Memory B cell (primary cell): ENCODE measurements at places on chromosomes 7 and 10.

DNA sequence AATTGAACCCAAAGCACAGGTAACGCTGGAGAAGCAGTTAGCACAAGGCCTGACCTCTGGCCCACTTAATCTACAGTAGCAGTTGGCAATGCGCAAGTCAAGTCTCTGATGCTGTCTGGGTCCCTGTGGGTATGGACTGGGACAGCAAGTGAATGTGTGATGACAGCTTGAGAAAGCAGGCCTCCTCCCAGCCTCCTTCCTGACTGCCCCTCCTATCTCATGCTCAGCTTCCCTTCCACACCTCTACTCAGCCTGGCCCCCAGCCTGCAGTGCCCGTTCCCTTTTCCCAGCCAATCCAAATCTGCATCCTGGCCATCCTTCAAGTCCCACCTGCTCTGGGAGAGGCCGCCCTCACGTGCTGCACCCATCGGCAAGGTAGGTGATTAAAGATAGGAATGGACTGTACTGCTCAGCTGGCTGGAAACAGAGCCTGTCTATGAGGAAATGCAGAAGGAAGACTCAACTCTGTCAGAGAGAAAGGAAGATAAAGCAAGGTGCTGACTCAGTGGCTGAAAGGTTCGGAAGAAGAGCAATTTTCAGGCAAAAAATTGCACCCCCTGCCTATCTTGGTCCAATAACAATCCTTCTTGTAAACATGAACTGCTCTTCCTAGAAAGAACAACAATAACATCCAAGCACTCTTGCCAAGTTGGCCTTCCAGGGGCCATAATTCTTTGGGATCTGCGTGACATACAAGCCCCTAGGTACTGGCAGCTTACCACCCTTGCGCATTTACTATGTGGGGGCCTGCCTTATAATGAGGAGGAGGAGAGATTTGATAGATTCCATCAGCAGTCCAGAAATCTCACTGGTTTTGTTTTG, 16.6 kb upstream of the FGFR2 start:
- DNase-seq = no peak

GRCh38 chr7:118052336-118052735, 131.6 kb upstream of the LSM8 start:
- no peak for DNase-seq

GRCh38 chr7:51303142-51303525, 13.5 kb downstream of the COBL start:
- no peak for DNase-seq

GRCh38 chr10:78375854-78376785, 342.5 kb downstream of the RPS24 start:
- DNase-seq = no peak

- DNase-seq = no peak
Observed at GRCh38 chr10:106708506-106708905, 456.0 kb downstream of the SORCS1 start.

- DNase-seq = no peak
Observed at GRCh38 chr10:23611308-23612029, 172.6 kb downstream of the OTUD1 start.

GRCh38 chr7:128921866-128922440, 11.4 kb upstream of the KCP start:
- DNase-seq = no peak

GRCh38 chr10:50937230-50937907, 51.9 kb upstream of the A1CF start:
- DNase-seq = no peak

- DNase-seq = no peak
Observed at GRCh38 chr10:75269605-75270004, 33.8 kb upstream of the COMTD1 start.

GRCh38 chr10:310976-311639, 175.9 kb downstream of the ZMYND11 start:
- DNase-seq = no peak
